HFFc6 (cell line): ENCODE measurements at places on chromosomes 6 and 20.

GRCh38 chr6:21281366-21281765 lies 312.2 kb upstream of the SOX4 start:
- DNase-seq, result no peak

- peak; percentile 97 for DNase-seq
Measured at GRCh38 chr20:19688031-19688806, 69.8 kb upstream of the RIN2 start.

DNA sequence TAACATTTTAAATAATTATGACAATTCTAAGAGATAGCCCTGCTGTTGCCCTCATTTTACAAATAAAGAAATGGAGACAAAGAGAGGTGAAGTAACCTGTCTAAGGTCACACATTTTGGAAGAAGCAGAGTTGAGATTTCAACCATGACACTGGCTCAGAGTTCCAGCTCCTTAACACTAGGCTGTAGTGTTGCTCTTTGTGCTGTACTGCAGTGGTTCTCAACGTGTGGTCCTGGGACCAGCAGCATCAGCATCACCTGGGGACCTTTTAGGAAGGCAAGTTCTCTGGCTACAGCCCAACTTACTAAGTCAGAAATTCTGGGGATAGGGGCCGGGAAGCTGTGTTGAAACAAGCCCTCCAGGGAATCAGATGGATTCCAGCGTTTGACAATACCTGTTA lies 62.4 kb upstream of the FERMT1 start:
- DNase-seq, result no peak

- peak; percentile 30 for DNase-seq
Measured at GRCh38 chr6:117512056-117512828, 29.8 kb downstream of the DCBLD1 start.

- DNase-seq, result no peak
Measured at GRCh38 chr6:150043501-150044412, 18.4 kb upstream of the RAET1L start.
